ENCODE measurements at places on chromosomes 16 and 17. TPM values are rescaled to one million over a fixed set of nuclear protein-coding genes. Genes with fewer than 3 reads are reported as not detected.

The STH gene
- not detected for total RNA-seq

The SLX4 gene
- 11.4 TPM for total RNA-seq

The FTO gene
- total RNA-seq, result 65.8 TPM

The TSNAXIP1 gene
- total RNA-seq, result 1.9 TPM

The CHST6 gene
- 0.05 TPM for total RNA-seq

The TIMP2 gene
- total RNA-seq, result 3.5 TPM

Measured in activated B cell treated with CpG ODN at 0.5 μM for 24 hours (primary cell).